ENCODE measurements at places on chromosomes 16 and 17.

GRCh38 chr17:11823862-11824261, 173.4 kb downstream of the ZNF18 start:
- DNase-seq = no peak

- no peak for DNase-seq
Measured at GRCh38 chr17:50602836-50603235, 31.8 kb upstream of the ABCC3 start.

DNA sequence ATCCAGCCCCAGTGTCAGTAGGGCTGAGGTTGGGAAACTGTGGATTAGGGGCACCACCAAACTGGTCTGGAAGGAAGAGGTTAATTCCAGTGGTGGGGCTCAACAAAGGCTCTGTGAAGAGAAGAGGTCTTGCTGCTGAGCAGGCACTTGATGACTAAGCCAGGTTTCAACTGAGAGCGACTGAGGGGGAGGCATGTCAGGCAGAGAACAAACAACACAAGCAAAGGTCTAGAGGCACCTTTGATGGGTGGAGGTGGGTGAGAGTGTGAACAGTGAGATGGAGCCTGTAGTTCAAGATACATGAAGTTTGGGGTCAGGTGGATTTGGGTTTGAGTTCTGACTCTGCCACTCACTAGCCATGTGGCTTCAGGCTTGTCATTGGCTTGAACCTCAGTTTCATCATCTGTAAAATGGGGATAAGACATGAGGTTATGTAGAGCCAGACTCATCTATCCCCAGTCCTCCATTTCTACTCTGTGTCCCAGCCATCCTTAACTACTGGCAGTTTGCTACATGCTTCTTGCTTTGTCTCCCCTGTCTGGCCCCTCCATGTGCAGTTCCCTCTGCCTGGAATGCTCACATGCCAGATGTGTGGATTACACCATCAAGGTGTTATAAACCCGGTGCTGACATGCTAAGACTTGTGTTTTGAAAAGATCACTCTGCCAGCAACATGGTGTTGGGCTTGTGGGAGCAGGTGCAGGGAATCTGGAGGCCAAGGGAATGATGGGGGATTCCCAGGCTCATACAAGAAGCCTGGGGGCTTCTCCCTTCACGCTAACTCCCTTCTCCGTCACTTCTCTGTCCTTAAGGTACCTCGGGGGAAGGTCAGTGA, 3.0 kb upstream of the RMI2 start:
- no peak for DNase-seq

DNA sequence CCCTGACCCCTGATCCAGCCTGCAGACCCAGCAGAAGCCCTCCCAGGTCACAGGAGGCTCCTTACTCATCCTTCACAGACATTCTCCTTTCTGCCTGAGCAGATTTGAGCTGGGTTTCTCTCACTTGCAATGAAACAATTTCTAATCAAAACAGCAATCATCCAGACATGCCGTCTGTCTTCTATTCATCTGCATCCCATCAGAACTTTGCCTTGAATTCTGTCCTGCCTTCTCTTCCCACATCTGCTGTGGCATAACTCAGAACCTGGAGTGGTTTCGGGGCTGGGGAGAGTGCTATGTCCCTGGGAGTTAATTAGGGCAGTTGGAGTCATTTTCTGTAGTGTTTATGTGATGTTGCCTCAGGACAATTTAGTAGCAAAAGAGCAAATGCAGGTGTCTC, 278.6 kb downstream of the CBLN1 start:
- DNase-seq = no peak

- no peak for DNase-seq
Measured at GRCh38 chr16:66052745-66053144, 313.7 kb upstream of the CDH5 start.

GRCh38 chr16:55828680-55829079, 4.2 kb downstream of the CES1 start:
- DNase-seq = no peak

DNA sequence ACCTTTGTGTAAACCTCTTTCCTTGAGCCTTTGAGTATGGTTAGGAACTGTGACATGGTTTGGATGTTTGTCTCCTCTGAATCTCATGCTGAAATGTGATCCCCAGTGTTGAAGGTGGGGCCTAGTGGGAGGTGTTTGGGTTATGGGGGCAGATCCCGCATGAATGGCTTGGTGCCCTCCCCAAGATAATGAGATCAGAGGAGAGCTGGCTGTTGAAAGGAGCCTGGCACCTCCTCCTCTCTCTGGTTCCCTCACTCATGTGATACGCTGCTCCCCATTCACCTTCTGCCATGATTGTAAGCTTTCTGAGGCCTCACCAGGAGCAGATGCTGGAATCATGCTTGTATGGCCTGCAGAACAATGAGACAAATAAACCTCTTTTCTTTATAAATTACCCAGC, 1110.2 kb downstream of the CDH11 start:
- DNase-seq = no peak

- no peak for DNase-seq
Measured at GRCh38 chr17:57685499-57686132, 59.5 kb downstream of the CCDC182 start.

GRCh38 chr17:48240122-48240521, 132.6 kb downstream of the SNX11 start:
- no peak for DNase-seq

GRCh38 chr16:30844671-30845449, 49.0 kb downstream of the BCL7C start:
- peak; percentile 79 for DNase-seq

- DNase-seq = no peak
Measured at GRCh38 chr17:78777881-78778280, 4.2 kb downstream of the CYTH1 start.

GRCh38 chr16:89444151-89444723, 46.1 kb downstream of the ANKRD11 start:
- DNase-seq = no peak

- DNase-seq = peak; percentile 32
Measured at GRCh38 chr17:39926588-39927100, 757 bp downstream of the ORMDL3 start.

DNA sequence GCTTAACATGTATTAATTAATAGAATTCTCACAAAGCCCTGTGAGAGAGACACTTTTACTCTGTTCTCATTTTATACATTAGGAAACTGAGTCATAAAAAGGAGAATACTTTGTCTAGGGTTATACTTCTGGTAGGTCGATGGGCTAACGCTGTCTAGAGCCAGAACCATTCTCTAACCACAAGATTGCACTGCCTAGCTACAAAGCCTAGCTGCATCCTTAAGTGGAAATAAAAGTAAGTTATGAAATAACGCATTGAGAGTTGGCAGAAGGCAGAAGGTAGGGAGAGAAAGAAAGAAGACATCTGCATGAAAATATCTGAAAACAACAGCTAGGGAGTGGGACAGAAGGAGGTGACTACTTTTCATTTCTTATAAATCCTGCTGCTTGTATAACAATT, 33.2 kb downstream of the IRX6 start:
- DNase-seq = no peak

GRCh38 chr16:51440131-51440889, 289.2 kb upstream of the SALL1 start:
- no peak for DNase-seq

GRCh38 chr17:28906706-28907438, 4.0 kb upstream of the DHRS13 start:
- no peak for DNase-seq

- DNase-seq = no peak
Measured at GRCh38 chr17:9204637-9205329, 183.5 kb downstream of the NTN1 start.

DNA sequence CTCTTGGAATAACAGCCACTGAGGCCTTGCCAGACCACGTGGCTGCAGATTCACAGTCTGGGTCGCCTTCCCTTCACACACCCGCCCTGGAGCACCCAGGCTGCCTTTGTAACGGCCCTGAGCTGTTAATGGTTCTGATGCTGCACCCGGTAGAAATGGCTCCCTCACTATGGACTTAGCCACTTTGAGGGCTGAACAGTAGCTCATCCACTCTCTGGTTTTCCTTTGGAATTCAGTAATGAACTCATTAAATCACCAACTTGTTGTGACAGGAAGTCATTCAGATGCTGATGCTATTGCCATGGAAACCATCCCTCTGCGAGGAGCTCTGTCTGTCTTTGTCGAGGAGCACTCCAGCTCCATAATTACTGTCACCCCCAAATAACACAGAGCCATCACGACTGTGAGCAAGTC, 59.2 kb downstream of the CDK5R1 start:
- DNase-seq = no peak

GRCh38 chr16:5633845-5634440, 536.3 kb upstream of the EEF2KMT start:
- no peak for DNase-seq

- DNase-seq = no peak
Measured at GRCh38 chr17:35617505-35617904, 30.4 kb downstream of the AP2B1 start.

DNA sequence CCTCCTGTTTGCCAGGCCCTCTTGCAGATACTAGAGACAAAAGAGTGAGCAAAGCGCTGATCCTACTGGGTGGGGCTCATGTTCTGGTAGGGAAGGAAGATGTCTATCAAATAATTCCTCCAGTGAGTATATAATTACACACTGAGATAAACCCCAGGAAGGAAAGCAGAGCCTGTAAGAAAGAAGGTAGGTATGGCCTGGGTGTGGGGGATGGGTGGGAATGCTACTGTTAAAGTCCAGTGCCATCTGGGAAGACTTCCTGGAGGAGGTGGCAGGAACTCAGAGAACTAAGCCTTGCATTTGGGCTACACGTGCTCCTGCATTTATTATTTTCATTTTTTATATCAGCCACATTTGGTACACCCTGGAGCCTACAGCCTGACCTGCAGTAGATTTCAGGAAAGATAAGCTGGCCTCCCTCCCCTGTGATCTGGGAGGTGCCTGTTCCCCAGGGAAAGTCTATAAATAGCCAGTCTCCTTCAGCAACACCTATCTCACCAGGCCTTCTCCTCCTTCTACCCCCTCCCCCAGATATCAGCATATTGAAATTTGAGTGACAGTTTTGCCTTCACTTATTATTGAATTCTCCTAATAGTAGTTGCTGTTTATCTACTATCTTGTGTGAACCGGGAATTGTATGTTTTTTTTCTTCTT, 11.5 kb downstream of the ATP2C2 start:
- DNase-seq = no peak

DNA sequence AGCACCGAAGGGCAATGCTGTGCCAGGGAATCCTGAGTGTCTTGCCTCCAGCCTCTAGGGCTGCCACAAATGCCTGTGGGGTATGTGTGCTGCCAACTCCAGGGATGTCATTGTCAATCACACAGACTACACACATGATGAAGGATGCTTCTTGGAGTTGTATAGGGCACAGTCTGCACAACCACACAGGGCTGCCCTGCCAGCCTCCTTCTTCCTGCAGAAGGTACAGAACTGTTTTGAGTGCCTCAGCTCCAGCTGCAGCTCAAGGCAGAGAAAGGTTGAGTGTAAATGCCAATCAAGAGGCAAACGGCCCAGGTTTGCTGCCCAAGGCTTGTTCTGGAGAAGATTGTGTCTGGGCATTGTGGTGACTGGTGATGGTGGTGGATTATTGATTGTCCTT, 15.6 kb downstream of the SCNN1B start:
- DNase-seq = no peak

DNA sequence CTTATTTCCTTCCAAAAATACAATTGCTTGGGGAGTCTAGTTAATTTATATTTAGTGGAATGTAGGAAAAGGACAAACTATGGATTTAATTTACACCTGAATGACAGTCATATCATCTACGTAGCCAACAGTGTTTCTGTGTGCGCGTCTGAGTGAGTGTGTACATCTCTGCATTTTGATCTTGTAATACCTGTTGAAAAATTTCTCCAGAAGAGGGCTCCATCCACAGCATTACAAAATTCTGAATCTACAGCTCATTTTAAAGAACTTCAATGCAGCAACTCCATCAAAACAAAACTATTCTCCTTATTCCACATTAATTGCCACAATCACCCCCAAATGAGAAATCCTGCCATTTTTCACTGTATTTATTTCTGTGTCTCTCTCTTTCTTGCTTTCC, 3.9 kb downstream of the CDH13 start:
- no peak for DNase-seq

GRCh38 chr17:45976391-45976754, 22.7 kb upstream of the STH start:
- DNase-seq = no peak

GRCh38 chr16:12239226-12239625, 262.7 kb downstream of the SNX29 start:
- DNase-seq = no peak

DNA sequence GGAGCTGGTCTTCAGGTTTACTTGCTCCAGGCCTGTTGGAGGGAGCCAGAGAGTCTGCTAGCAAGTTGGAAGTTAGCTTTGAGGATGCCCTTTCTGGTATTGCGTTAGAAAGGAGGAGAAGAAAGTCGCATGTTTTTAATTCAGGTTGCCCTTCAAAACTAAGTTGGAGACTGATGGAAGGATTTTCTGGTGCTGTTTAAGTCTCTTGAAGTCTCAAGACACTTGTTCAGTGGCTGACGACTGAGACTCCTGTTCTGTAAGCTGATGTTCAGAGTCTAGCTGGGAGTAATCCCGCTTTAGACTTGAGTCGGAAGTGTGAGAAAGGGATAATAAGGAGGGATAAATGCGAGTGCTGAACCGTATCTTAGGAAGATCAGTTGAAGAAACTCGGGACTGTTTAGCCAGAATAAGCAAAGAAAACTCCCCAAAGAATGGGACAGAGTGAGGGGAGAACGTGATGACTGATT, 740 bp downstream of the AATF start:
- DNase-seq = no peak

GRCh38 chr16:90037276-90037675, 18.0 kb upstream of the DBNDD1 start:
- no peak for DNase-seq

DNA sequence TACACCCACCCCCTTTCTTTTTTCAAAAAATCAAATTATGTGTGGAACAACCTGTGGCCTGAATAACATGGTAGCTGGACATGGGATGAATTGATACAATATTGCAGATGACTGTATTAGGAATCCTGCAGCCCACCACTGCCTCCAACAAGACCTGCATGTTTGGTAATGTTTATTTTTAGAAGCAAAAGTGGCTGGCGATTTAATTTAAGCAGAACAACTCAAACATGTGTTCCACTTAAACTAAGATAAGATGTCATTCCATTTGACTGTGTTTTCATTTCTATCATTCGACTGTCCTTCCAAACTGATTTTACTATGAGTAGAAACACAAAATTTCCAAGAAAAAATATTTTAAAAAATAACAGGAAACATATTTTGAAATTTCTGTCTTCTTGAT, 10.1 kb upstream of the DHRS7C start:
- DNase-seq = no peak

GRCh38 chr17:62681939-62682381, 54.5 kb downstream of the MRC2 start:
- DNase-seq = no peak

- DNase-seq = no peak
Measured at GRCh38 chr16:87457709-87458423, 35.0 kb downstream of the ZCCHC14 start.

DNA sequence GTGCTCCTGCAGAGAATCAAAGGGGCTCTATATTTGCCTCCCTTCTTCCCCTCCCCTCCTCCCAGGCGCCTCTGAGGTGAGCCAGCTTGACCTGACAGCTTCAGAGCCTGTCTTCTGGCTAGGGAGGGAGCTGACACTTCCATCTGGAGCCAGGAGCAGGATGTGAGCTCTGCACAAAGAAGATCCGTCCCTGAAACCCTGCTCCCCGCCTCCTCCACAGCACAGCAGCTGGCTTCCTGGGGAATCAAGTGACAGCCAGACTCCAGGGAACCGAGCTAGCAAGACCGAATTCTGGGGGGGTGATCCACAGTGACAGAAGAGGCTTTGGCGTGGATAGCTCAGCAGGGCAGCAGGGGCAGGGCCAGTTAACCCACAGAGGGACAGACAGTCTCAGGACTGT, 37.2 kb downstream of the CCDC182 start:
- no peak for DNase-seq

GRCh38 chr16:80447241-80447640, 93.6 kb upstream of the DYNLRB2 start:
- no peak for DNase-seq

All from stimulated activated CD4-positive, alpha-beta T cell treated with anti-CD3 and anti-CD28 coated beads, Interleukin-2, amount 100 ng/mL, for 4 hours (primary cell).